ENCODE measurements at places on chromosomes 4 and X.

DNA sequence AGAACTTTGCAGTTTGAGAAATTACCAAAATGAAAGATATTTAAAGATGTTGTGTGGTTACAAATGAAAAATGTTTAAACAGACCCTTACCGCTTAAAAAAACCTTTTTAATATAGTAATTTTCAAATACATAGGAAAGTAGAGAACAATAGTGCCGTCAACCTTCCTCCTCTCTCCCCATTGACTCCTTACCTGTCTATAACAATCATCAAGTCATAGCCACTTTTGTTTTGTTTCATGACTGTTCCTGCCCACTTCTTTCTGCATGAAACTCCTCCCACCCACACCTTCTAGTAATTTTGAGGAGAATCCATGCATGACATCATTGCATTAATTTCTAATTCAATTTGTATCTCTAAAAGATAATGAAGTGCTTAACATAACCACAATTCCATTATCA lies 76.5 kb upstream of the ATP8A1 start:
- DNase-seq, result no peak

DNA sequence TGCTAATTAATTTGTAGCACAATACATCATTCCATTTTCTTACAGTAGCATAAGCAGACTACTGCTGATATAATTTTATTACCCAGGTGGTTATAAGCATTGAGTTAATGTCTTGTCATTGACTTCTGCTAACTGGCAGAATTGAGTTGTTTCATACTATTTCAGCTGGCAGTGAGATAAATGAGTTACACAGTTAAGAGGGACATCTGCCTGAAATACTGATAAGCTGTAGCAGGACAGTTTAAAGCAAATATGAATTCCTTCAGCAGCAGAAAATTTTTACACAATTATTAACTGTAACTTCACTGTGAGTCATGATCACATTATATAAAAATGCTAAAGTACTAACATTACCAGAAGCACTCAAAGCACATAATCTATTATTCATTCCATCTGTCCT lies 326.8 kb downstream of the INPP4B start:
- no peak for DNase-seq

DNA sequence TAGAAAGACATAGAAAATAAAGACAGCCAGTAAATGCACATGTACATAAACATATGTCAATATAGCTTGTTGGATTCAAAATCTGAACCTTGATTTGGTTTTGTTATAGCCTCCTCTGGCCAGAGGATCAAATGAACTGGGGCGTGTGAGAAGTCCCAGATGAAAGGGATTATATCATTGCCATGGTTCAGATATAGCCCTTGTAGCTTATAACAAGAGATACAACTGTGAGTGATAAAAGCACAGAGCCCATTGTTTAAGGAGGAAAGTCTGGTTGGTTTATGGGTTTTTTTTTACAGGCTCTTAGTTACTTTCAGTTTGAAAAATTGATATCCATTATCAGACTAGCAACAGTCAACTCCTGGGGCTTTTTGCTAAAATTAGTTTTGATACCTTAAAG lies 101.7 kb upstream of the GLRA2 start:
- no peak for DNase-seq

DNA sequence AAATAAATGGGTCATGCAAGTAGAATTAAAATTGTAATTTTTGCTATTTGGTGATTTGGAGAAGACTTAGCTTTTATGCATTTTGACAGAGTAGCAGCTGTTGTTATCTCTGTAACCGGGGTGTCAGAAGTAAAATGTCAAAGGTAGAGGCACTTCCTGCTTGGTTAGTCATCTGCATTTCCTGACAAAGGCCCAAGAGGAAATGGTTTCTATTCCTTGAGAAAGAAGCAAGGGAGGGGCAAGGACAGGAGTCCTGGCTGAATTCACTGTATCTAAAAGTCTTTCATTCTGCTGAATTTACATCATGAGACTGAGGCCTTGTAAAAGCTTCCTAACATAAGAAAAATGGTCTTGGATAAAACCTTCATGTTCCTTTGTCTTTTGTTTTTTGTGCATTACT lies 550.9 kb upstream of the BOD1L1 start:
- no peak for DNase-seq

DNA sequence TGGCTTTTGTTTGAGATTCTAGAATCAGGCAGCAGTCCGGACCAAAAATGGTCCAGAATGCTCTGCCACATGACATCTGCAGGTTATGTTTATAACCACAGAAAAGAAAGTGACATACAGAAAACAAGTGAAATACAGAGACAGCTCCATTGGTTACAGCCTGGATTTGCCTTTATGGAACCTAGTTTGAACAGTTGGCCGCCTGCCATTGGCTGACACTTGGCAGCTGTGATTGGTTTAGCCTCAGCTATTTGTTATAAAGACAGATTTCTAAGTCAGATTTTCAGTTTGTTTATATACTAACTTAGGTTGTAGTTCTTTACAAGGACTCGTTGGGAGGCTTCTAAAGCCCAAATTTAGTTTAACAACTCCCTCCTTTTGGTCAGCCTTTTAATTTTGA lies 40.8 kb upstream of the IL9R start:
- DNase-seq, result no peak

DNA sequence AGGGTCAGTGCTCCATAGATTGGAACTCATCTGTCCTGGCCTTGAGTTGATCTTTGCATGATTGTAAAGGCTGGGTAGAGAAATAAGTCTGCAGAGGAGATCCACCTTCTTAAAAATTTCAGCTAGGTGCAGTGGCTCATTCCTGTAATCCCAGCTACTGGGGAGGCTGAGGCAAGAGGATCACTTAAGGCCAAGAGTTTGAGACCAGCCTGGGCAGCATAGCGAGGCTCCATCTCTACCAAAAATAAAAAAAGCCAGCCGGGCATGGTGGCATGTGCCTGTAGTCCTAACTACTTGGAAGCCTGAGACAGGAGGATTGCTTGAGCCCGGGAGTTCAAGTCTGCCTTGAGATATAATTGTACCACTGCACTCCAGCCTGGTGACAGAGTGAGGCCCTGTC lies 476 bp upstream of the CXCR3 start:
- no peak for DNase-seq

GRCh38 chrX:105126201-105126600 lies 94.3 kb downstream of the TEX13A start:
- no peak for DNase-seq

- DNase-seq, result no peak
These were observed 385 bp downstream of the DCLK2 start for GRCh38 chr4:150078579-150079080.

- no peak for DNase-seq
These were observed 715.0 kb upstream of the LCORL start for GRCh38 chr4:18736551-18736950.

- no peak for DNase-seq
These were observed 45.5 kb downstream of the NFKB1 start for GRCh38 chr4:102546635-102547034.

DNA sequence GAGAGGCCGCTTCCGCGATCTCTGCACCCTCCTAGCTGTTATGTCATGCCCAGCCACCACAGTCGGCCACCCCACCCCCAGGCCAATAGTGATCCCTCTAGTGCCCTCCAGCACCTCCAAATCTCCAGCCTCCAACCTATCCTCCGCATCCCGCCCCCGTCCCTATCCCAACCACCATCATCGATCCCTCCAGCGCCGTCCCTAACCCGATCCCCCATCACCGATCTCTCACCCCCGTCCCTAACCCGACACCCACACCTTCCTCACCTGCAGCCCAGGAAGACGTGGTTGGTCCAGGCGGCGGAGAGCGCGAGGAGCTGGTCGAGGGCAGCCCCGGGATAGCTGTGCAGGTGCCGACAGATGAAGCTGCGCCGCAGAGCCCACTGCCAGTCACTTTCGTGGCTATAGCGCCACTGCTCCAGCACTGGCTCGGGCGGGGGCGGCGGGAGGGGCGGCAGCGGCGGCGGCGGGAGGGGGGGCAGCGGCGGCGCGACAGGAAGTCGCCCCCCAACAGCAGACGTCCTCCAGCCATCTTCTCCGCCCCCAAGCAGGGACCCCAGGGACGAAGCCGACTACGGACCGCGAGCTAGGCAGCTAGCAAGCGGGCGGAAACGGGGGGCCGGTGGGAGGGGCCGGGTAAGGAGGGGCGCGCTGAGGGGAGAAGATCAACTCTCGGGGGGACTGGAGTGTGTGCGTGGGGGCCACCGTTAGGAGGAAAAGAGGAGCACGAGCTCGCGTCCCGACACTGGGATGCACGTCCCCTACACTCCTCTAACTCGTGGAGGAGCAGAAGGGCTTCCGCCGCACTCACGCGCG lies 552 bp downstream of the NKRF start:
- peak; percentile 23 for DNase-seq

All from stimulated activated CD8-positive, alpha-beta memory T cell treated with anti-CD3 and anti-CD28 coated beads, Interleukin-4, amount 100 ng/mL, for 4 hours (primary cell).